A549 treated with CORT108297 at 1 μM for 4 hours (cell line): ENCODE measurements at places on chromosomes 1 and 21. TPM values are rescaled to one million over a fixed set of nuclear protein-coding genes. Genes with fewer than 3 reads are reported as not detected.

Gene HHAT
- 1.5 to 2.1 TPM (median 1.8 TPM) in 5 replicates for total RNA-seq

Gene OR14K1
- total RNA-seq = not detected in 5 replicates

Gene ABCG1
- total RNA-seq = 2.5 to 3.6 TPM (median 2.9 TPM) in 5 replicates

Gene GAS5
- 293 to 333 TPM (median 300 TPM) in 5 replicates for total RNA-seq

Gene RABIF
- total RNA-seq = 14.2 to 15.7 TPM (median 14.6 TPM) in 5 replicates

Gene LRRC53
- not detected in 5 replicates for total RNA-seq

Gene SELP
- not detected in 5 replicates for total RNA-seq

Gene ACKR1
- total RNA-seq = not detected in 5 replicates
